ENCODE measurements at places on chromosomes 13 and 19.

DNA sequence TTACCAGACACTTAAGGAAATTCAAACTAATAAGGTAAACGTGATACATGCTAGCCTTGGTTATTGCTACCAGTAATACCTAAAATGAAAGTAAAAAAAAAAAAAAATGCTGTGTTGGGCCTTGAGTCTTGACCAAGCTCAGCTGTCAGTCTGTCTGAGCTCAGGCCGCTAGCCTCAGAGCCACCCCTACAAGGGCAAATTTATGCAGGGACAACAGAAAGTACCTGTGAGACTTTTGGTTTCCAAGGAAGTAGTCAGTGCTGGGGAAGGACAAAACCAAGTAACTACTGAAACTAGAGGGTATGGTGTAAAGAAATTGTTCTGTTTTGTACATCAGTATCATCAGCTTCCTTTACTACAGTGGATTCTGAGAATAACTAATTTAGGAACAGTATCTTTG is 134.3 kb upstream of the SLITRK5 start:
- DNase-seq = no peak

- no peak for DNase-seq
Observed at GRCh38 chr19:4456476-4456842, 1.1 kb downstream of the UBXN6 start.

- no peak for DNase-seq
Observed at GRCh38 chr13:42883771-42884467, 102.5 kb downstream of the FAM216B start.

DNA sequence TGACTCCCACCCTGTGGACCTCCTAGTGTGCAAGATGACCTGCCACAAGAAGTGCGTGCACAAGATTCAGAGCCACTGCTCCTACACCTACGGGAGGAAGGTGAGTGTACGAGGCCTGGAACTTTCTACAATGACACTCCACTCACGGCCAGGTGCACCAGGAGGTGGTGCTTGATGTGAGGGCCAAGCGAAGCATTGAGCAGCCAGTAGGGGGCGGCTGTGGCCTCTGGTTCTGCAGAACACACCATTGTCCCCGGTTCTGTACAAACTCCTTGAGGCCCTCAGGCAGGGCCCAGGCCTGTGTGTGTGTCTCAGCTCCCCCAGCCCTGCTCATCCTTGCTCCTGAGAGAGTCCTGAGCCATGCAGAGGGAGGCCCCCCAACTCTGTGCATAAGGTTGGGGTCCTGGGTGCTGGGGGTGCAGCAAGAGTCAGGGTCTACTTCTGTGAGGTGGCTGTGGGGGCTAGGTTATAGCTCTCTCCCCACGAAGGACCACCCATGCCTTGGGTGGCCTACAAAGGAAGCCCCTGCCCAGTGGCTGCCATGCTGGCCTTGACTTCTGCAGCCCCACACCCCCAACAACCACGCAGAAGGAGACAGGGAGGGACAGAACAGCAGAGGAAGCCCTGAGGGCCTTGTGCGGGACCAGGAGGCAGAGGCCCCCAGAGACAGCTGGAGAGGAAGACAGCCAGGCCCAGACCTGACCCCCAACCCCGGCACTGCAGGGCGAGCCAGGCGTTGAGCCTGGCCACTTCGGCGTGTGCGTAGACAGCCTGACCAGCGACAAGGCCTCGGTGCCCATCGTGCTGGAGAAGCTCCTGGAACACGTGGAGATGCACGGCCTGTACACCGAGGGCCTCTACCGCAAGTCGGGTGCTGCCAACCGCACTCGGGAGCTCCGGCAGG is 9.7 kb upstream of the USE1 start:
- peak; percentile 77 for DNase-seq

DNA sequence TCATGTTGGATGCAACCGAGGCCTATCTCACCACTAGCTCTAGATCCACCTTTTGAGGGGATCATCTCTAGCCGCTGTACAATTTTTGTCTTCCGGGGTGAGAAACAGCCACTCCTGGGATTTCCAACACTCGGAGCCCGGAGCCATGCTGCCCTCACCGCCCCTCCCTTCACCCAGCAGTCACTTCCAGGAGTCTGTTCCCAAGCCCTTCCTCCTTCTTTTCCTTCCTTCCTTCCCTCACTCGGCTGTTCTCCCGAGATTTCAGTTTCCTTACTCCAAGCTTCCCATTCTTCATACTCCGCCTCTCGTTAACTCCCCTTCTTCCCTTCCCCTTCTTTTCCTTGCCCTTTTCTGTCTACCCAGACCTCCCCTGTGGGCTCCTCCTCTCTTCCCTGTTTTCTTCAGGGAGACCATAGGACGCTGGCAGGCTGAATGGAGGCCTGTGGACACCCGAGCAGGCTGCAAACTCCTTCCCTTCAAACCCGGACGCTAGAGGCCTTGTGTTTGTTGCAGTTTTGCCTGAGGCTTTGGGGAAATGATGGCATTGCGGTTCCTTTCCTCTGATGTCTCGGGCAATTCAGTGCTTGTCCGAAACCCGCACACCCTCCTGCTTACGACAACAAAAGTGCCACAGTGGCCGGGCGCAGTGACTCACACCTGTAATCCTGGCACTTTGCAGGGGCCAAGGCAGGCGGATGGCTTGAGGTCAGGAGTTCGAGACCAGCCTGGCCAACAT is 96.0 kb downstream of the CAB39L start:
- no peak for DNase-seq

GRCh38 chr13:26477681-26478080 is 79.8 kb upstream of the WASF3 start:
- no peak for DNase-seq

GRCh38 chr19:47353307-47353712 is 4.2 kb downstream of the DHX34 start:
- no peak for DNase-seq

GRCh38 chr19:55494172-55494761 is 6.0 kb downstream of the SSC5D start:
- no peak for DNase-seq

DNA sequence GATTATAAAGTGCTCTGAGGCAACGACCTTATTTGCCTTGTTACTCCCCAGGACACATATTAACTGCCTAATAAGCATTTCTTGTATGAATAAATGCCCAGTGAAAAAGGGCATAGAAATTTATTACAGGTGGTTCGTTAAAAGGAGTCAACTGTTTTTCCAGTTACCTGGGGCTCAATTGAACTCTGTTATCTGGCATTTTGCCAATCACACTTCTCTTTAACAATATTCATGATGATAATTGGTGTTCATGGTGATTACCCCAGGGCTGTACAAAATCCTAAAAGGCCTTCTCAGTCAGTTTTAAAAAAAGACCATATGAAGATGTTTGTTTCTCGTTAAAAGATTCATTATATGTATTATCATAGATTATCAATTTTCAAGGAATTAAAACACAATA is 57.1 kb downstream of the KL start:
- no peak for DNase-seq

DNA sequence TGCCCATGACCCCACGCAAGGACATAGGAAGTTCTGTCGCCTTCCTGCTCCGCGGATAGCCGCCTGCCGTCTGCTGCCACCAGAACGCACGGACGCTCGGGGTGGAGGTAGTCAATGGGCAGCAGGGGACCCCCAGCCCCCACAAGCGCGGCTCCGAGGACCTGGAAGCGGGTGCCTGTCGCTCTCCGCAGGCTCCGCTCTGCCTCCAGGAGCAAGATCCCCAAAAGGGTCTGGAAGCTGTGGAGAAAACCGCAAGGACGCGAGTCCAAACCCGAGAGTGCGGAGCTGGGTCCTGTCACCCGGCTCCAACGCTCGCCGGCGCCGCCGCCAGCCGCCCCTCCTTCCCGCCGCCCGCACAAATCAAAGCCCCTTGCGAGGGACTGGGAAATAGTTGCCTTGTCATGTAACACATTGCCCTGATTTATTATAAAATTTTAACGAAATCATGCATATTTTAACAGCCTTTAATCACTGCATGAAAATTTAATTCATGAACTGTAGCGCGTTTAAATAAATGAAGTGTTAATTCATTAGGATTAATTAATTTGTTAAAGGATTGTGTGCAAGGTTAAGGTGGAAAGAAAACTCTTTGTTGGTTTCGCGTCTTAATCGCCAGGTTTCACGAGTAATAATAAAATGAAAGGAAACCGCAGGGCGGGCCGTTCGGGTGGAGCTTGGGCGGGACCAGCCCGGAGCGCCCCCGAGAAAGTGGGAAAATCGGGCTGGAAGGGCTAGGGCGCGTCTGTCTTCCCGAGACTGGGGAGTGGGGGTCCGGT is 5.5 kb upstream of the POU4F1 start:
- no peak for DNase-seq

DNA sequence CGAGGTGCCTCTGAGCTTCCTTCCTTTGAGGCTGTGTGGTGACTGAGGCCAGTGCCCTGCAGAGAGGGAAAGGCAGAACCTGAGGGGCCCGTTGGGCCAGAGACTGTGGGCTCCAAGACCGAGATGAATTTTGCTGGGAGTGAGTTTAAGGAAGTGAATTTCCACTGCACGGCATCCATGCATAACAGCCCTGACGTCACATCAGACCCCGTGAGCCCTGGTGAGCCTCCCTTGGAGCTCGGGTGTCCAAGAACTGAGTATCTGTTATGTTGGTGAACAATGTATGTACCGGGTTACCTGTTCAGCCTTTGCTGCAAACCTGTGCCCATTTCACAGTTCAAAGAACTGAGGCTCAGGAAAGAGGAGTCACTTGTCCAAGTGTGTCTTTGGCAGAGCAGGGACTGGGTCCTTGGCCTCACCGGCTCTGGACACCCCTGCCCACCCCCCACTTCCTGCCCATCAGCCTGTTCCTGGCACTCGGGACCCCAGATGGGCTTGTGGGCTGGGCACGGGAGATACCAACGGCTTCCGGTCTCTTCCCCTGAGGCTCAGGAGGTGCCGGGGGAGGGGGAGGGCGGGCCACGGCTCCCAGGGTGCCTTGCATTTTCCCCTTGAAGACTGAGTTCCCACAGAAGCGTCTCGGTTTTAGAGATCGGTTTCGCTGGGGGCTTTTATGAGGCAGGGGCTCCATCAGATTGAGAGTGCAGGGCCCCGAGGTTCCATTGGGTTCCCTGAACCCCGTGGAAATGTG is 33.7 kb downstream of the NFILZ start:
- DNase-seq = peak; percentile 61

DNA sequence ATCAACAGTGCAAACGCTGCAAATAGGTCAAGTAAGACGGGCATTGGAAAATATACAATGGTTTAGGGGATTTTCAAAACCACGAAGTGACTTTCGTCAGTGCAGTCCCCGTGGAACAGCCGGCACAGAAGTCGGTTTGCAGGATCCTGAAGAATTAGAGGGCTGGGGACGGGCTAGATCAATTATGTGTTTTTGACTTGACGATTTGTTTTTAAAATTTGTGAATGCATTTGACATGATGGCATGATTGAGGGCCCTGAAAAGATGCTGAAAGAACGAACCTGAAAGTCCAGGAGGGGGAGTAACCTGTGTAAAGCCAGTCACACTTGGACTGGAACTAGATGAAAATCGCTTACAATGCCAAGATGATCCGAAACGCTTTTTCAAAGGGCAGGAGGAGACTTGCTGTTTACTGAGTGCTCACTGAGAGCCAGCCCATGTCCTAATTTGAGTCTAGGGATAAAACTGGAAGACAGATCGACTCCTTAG is 8.9 kb upstream of the DGKH start:
- peak; percentile 11 for DNase-seq

DNA sequence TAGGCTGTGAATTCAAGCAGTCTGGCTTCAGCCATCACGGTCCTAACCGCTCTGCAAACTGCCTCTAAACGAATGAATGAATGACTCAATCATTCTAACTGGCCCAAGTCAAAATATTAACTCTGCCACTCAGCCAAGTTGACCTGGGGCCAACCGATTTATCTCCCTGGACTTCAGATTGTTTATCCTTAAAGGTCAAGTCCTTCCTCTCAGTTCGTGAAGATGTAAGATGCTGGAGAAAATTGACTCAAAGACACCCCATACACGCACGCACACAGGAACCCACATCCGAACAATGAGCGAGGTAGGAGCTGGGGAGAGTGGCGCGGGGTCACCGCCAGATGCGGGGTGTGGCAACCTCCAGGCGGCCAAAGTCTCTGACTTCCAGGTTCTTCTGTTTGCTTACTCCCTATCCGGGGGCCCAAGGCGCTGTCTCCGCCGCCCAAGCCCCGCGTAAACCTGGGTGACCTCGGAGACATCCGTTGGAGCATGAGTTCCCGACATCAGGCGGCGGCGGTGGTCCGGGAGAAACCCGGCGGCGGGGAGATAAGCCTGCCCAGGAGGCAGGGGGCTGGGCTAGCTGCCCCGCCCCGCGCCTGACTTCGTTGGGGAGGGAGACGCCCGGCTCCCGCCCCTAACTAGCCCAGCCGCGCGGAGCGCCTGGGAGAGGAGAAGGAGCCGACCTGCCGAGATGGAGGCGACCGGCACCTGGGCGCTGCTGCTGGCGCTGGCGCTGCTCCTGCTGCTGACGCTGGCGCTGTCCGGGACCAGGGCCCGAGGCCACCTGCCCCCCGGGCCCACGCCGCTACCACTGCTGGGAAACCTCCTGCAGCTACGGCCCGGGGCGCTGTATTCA is at the start of gene CYP2S1:
Gene CYP2S1 (plus strand): TSS at position 646 of the 856 bp plus-strand sequence. CDS start 46 bp downstream, at position 692.
- peak; percentile 19 for DNase-seq

DNA sequence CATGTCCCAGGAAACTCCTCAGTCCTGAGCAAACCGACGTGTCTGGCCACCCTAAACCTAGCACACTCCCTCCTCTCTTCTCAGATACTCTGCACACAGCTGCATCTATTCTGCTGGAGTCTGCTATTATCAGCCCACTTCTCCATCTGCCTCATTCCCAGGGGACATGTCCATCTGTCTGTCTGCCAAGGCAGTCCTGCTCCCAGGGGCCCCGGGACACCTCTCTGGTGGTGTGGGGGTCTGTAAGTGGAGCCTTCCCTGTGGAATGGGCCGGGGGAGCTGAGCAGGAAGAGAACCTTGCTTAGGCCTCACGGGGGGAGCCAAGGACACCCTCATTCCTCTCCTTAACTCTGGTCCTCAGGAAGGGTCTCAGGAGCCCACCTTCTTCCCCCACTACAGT is 72.7 kb downstream of the ERICH6B start:
- DNase-seq = no peak

DNA sequence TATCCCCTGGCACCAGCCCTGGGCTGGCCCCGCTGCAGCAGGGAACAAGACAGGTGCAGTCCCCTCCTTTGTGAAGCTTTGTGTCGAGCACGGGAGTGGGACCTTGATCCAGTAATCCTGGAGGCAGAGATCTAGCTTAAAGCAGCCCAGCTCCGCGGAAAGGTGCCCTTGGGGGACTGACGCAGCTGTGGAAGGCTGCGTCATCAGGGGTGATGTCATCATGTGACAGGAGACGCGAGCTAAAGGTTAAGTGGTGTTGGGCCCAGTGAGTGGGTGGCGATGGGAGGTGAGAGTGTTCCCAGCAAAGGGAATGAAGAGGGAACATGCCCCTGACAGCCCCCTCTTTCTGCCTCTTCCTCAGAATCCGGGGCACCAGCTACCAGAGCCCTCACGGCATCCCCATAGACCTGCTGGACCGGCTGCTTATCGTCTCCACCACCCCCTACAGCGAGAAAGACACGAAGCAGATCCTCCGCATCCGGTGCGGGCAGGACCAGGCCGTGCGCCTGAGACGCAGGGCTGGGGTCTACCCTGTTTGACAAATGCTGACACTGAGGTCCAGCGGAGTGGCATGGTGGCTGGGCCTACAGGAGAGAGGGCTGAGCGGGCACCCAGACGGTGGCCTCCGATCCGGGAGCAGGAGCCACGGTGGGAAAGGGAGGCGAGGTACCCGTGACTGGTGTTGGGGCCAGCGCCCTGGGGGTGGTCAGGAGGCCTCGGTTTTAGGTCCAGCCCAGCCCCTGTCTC is 2.6 kb downstream of the LHB start:
- DNase-seq = no peak

Measured in CD4-positive, alpha-beta T cell treated with Interleukin-6 for 4 hours (primary cell).